Activated CD4-positive, alpha-beta T cell treated with anti-CD3 and anti-CD28 coated beads, Interleukin-2, amount 50 U/mL, for 48 hours (primary cell): ENCODE measurements at places on chromosomes 1 and 21.

- DNase-seq = no peak
Observed at GRCh38 chr1:158998781-158999161, 10.9 kb upstream of the IFI16 start.

GRCh38 chr1:110337704-110338308 is 1.4 kb upstream of the RBM15 start:
- peak; percentile 49 for DNase-seq

- no peak for DNase-seq
Observed at GRCh38 chr1:155285063-155285462, 7.8 kb downstream of the HCN3 start.

GRCh38 chr1:59417406-59417805 is 120.5 kb downstream of the FGGY start:
- no peak for DNase-seq

DNA sequence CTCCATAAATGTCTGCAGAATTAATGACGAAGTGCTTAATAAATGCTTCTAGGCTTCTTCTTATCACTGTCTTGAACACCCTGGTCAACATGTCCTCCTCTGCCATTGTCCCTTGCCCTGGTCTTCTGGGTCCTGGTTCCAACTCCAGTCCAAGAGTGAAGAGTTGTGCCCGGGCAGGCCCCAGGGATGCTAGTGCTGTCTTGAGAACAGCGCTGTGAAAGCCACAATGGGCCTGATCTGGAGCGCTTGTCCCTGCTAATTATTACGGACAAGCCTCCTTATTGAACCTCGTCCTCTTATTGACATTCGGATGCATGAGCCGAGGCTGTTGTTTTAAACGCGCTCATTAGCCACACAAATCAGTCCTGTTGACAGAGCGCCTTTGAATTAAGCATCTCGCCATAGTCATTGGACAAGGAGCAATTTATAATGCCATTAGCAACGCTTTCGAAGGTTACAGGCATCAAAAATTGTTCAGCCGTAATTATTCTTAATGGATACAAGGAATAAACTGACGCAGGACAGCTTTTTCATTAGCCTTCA is 211.6 kb upstream of the POU3F1 start:
- no peak for DNase-seq

GRCh38 chr1:222283147-222283768 is 264.6 kb downstream of the HHIPL2 start:
- DNase-seq = no peak

- no peak for DNase-seq
Observed at GRCh38 chr1:24632832-24633175, 10.3 kb upstream of the SRRM1 start.

DNA sequence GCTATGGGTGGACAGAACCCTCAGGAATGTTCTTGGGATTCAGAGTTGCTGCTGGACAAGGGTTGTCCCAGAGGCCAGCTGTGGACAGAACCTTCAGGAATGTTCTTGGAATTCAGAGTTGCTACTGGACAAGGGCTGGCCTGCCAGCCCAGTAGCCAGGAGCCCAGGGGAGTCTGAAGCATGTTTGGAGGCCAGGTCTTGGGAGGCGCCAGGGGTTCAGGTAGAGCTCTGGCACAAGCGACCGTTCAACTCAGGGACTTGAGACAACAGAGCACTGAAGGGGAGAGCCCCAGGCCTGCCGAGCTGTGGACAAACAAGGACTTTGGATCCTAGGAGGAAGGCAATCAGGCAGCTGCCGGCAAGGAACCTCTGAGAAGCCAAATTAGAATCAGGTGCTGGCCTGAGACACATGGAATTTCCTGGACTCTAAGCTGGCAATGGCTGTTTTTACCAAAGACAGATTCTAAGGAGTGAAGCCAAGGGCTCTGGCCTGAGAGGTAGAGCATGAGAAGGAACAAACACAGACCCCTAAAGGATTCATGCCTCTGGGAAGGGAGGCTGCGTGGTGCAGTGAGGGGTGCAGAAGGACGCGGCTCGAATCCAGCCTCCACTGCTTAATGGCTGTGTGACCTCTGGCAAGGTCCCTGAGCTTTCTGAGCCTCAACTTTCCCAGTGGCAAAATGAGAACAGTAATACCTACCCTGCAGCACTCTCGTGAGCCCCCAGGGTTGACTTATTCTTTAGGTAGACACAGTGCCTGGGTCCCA is 13.4 kb downstream of the PLA2G5 start:
- DNase-seq = no peak

DNA sequence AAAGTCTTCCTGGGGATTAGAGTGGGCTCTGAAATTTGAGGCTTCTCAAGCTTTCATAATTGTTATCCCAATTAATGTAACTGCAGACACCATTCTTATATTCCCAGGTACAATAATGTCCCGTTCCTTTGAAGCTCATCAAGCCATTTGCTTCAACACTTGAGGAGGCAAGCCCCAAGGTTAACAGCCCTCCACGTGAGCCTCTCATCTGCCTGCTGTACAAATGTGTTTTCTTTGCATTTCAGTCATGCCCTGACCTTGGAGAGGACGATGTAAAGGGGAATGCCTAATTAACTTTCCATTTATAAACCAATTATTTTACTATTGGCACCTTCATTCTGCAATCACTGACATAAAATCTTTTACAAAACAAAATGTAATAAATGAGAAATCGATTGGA is 106.3 kb downstream of the SETD4 start:
- no peak for DNase-seq
